Brain microvascular endothelial cell (primary cell): ENCODE measurements at places on chromosomes 12 and 14.

DNA sequence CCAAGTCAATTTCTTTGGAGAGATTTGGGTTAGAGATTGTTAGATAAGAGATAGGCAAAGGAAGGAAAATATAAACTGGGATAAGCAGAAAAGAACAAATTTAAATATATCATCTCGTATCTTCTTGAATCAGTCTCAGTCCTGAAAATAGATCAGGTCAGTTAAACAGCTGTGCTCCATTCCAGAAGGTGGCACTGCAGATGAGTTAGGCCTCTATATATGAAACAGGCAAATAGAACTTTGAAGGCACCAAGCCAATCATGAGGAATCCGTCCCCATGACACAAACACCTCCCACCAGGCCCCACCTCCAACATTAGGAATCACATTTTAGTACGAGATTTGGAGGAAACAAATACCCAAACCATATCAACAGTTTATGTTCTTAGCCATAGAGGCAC lies 605.5 kb upstream of the USP15 start:
- peak; percentile 34 for DNase-seq

DNA sequence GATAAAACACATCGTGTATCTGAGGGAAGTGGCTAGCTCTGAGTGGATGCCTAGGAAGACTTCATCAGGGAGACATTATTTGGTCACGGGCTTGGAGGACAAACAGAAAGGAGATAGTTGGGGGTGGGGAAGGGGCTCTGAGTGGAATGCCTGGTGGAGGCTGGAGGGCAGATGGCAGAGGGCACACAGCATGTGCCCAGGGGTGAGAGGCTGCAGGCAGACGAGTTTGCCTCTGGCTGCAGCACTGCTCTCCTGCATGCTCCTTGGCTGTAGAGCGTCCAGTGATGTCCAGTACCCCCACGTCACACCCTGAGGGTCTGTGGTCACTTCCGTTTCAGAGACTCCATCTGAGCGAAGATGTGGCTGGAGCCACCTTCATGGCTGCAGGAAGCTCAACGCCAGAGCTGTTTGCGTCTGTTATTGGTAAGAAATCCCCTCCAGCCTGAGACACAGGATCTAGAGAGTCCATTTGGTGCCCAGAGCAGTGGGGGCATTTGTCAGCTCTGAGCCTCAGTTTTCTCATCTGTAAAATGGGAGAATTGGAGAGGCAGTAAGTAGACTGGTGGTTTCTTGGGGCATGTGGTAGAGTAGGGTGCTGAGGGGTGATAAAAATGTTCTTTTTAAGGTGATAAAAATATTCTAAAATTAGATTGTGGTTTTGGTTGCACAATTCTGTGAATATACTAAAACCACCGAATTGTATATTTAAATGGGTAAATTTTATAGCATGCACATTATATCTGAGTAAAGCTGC lies 71.7 kb upstream of the RIN3 start:
- DNase-seq, result no peak

- DNase-seq, result no peak
Observed at GRCh38 chr14:80538633-80539375, 327.5 kb upstream of the DIO2 start.

DNA sequence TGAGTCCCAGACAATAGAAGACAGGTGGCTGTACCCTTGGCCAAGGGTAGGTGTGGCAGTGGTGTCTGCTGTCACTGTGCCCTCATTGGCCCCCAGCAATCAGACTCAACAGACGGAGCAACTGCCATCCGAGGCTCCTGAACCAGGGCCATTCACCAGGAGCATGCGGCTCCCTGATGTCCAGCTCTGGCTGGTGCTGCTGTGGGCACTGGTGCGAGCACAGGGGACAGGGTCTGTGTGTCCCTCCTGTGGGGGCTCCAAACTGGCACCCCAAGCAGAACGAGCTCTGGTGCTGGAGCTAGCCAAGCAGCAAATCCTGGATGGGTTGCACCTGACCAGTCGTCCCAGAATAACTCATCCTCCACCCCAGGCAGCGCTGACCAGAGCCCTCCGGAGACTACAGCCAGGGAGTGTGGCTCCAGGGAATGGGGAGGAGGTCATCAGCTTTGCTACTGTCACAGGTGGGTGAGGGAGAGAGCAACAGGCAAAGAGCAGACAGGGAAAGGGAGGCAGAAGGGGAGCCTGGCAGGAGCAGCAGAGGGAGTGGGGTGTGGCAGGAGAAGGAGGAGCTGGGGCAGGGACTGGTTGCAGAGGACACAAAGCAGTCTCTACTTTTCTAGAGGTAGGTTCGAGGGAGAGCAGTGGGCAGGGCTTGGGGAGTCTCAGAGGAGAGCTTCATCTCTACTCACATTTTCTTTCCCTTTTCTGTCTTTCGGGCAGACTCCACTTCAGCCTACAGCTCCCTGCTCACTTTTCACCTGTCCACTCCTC lies 452 bp downstream of the INHBE start:
- DNase-seq, result no peak

GRCh38 chr12:107983756-107984472 lies 145.2 kb upstream of the WSCD2 start:
- peak; percentile 20 for DNase-seq

DNA sequence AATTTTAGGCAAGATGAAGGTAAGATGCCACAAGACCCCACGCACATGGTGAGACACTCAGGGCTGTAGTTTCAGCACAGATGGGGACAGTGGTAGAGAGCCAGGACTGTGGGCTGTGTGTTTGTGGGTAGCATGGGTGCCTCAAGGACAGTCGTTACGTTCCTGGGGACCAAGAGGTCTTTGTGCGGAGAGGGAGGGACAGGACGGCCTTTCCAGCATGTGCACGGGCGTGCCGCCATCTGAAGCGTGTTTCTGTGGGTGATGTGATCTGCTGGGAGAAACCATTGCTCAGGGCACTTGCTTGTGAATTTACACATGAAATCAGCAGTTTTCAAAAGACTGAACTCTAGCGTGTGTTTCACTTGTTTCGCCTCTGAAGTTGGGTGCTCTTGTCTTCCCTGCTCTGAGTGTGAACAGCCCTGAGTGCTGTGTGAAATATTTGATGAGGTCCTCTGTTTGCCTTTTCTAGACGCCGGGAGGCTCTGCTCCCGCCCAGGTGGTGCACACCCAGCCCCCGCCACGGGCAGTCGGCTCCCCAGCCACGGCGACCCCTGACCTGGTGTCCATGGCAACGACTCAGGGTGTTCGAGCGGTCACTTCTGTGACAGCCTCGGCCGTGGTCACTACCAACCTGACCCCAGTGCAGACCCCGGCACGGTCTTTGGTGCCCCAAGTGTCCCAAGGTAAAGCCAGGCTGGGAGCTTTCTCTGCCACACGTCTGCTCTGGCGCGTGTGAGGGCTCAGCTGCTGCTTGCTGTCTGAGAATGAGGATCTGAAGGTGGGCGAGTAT lies 82.3 kb downstream of the DDX51 start:
- no peak for DNase-seq

GRCh38 chr12:124369055-124369826 lies 74.3 kb downstream of the RFLNA start:
- DNase-seq, result peak; percentile 74

DNA sequence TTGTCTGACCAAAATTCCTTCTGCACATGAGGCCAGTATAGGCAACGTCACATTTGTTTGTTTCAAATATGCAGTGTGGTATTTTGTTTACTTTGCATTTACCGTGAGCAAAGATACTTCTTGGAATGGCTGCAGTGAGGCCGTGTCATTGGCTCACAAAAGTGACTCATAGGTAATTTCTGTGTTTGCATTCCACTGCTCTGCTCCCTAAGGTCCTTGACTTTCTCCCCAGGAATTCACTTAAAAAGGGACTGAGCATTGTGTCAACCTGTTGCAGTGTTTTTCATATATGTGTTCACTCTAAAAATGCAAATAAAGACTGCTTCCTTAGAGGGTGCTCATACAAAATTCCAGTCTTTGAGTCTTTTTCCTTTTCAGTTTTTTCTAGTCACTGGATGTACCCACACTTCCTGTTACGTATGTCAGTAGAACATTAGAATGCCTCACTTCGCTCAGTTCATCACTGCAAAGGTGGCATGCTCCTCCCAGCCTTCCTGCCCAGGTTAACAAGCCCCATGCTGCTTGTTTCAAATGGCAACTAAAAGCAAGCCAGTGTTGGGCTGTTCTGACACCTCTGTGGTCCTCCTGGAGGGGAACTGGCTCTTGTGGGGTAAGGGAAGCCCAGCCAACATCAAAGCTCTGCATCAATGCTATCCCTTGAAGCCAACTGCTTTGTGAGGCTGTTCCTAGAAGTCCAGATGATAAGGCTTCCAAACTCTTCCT lies 9.1 kb downstream of the C12orf76 start:
- peak; percentile 90 for DNase-seq

- peak; percentile 84 for DNase-seq
Observed at GRCh38 chr14:68598621-68599447, 194.0 kb downstream of the ZFP36L1 start.

- DNase-seq, result no peak
Observed at GRCh38 chr12:20194171-20194570, 174.2 kb upstream of the PDE3A start.

- no peak for DNase-seq
Observed at GRCh38 chr14:77322250-77322902, 1.5 kb downstream of the GSTZ1 start.

DNA sequence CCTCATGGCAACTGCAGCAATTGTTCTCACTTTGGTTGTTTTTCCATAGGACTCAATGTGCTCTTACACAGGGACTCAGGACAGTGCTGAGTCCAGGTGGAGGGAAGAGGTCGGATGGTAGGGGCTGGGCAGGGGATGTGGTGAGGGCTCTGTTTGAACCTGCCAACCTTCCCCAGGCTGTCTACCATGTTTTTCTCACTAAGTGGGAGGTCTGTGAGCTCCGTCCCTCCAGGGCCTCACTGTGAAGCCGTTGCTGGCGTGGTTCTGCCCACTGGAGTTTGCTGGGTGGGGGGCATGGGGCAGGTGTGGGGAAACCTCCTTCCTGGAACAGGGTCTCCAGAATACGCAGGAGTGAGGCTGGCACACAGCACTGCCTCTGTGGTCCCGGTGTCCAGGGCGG lies 20.7 kb upstream of the PRMT8 start:
- DNase-seq, result no peak

DNA sequence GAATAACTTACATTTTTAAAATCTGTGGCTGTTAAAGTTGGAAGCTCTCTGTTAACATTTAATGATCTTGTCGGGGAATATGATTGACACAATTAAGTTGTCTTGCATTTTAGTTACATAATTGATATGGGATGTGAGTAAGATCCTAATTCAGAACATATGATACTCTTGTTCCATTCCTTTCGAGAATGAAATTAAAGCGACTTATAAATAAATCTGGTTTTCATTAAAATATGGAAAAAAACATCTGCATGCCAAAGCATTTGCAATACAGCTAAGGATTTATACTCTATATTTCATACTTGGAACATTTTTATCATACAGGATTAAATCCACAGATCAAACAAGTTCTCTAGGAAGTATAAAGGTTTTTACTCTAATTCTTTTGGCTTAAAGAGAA lies 52.0 kb downstream of the SLC38A6 start:
- DNase-seq, result no peak

DNA sequence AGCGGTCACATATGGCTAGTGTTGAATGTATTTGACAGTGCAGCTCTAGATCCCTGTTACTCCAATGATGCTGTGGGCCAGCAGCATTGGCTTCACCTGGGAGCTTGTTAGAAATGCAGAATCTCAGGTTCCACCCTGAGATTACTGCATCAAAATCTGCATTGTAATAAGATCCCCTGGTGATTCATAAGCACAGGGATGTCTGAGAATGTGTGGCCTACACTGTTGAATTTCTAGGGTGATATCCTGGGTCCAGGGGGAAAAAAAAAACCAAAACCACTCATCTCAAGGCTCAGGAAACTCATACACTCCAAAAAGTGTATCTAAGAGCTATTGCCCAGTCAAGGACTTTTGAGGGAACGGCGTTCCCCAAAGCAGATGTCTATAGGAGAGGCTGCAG lies 196.8 kb downstream of the PPM1H start:
- no peak for DNase-seq

- no peak for DNase-seq
Observed at GRCh38 chr12:75773377-75773776, 258.2 kb downstream of the PHLDA1 start.

GRCh38 chr12:3165078-3165980 lies 88.2 kb downstream of the TSPAN9 start:
- DNase-seq, result no peak

DNA sequence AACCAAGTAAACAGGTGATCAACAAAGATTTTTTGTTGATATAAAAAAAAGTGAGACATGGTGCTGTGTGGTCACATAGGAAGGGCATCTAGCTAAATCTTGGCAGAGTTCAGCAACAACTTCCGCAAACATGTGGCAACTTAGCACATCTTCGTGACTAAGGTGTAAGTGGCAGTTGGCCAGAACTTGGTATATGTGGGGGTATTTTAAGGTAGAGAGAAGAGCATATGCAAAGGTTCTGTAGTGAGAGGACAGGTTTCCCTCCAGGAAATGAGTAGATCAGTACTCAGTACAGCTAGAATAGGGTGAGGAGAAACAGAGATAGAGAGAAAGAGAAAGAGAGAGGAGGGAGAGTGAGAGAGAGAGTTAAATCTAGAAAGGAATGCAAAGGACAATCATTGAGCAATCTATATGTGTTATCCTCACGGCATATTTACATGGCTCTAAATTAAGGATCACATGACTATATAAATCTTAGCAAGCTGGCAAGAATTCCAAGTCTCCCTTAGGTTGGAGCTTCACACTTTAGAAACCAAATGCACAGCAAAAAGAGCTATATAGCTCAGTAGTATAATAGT lies 227.7 kb upstream of the HMGA2 start:
- no peak for DNase-seq

- DNase-seq, result no peak
Observed at GRCh38 chr14:88348546-88348945, 25.5 kb upstream of the KCNK10 start.

GRCh38 chr12:54038284-54038870 lies 5.5 kb downstream of the HOXC5 start:
- no peak for DNase-seq

- DNase-seq, result no peak
Observed at GRCh38 chr14:95047754-95048153, 109.6 kb downstream of the DICER1 start.

GRCh38 chr14:90965765-90966164 lies 94.7 kb downstream of the RPS6KA5 start:
- DNase-seq, result no peak

GRCh38 chr12:123532808-123533649 lies 490 bp downstream of the RILPL1 start:
- DNase-seq, result no peak

- no peak for DNase-seq
Observed at GRCh38 chr12:5567016-5567725, 135.3 kb downstream of the NTF3 start.

DNA sequence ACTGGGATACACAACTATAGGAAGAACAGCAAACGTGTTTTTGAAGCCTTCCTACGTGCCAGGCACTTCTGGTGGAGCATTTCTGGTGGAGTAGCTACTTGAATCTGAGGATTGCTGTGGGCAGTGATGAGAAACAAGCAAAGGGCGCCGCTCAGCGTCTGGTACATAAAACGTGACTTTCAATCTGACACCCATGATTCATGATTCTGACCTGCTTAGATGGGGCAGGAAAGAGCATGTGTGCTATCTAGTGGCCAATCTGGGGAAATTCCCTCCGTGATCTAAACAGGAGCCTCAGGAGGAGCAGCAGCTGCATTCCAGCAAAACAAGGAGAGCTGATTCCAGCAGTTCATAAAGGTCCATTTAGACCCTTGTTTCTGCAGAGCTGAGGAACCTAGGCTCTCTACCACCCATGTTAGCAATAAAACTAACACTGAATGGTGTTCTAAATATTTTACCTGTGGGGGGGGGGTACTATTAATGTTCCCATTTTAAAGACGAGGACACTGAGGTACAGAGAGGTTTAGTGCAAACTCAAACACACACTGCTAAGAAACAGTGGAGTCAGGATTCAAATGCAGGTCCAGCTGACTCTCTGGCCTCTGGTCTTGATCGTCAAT lies 37.8 kb downstream of the PAH start:
- DNase-seq, result peak; percentile 31
